ENCODE measurements at places on chromosomes 2 and 18. TPM values are rescaled to one million over a fixed set of nuclear protein-coding genes. Genes with fewer than 3 reads are reported as not detected.

Gene PARD3B
- 5.9 TPM for total RNA-seq

DNA sequence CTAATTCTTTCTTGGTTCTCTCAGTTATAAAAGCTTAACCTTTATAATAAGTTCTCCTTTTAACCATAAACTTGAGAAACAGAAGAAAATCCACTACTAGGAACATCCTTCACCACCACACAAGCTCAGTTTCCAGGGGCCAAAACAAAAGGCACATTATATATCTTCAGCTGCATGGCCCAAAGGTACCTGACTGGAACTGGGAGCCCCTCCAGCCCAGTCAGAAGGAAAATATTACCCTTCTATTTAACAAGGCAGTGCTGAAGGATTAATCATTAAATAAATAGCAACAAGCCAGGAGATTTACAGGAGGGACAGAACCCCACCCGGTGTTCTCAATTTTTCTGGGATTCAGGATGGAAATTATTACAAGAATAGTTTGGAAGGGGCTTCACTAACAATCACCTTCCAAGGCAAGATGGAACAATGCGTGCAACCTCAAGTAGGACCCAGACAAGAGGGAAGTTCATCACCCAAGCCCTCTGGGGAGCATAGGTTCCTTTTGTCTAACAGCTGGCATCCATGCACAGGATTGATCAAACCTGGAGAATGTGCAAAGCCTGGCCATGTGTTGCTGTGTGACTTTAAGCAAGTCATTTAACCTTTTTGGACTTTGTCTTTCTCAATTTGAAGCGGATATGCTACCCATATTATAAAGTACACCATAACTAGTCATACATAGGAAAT lies 159.6 kb upstream of the SETBP1 start:
- no peak overlapping the region for H3K27ac ChIP-seq
- H3K4me3 ChIP-seq = no peak overlapping the region
- H3K27me3 ChIP-seq = no peaks in the 10 kb centered on the region
- 0 out of 2 replicates have a peak, but pooled peaks cover 3% of the 10 kb centered on the region for H3K4me1 ChIP-seq

DNA sequence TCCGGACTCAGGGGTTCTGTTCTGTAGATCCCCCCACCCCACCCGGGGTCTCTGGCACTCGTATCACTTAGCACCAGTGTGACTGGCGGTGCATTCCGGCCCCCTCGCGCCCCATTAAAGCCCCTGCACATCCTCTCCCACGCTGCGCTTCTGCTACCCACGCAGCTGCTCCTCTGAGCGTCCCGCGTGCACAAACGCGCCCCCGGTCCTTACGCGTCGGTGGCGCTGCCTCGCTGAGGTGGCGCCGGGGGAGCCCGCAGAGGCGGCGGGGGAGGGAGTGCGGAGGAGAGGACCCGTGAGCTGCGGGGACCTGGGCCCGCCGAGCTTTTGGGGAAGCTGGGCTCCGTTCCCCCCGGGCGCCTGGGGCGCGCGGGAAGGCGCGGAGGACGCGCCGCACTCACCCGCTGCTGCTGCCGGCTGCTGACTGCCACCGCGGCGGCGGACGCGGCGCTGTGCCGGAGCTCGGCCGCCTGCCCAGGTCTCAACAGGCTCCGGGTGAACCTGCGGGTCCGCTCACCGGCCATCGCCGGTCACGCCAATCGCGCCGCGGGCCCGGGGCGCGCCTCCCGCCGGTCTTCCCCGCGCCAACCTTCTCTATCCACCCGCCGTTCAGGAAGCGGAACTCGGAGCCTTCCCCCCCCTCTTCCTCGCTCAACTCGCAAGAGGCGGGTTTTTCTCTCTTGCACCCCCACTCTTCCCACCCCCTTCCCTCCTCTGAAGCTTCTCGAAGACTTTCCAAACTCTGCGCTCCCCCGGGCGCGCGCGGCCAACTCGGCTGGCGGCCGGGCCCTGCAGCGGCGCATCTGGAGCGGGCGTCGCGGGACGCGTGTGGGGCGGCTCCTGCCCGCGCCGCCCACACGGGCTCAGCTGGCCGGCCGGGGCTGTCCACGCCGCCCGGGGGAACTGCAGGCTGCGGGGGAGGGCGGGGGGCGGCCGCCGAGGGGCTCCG lies at the start of gene DOCK10:
Gene DOCK10, minus strand, starts transcription at position 618 of the 949 bp plus-strand sequence. Its CDS starts 94 bp downstream, at position 524.
- no peaks in the 10 kb centered on the region for H3K36me3 ChIP-seq
- peak within 1 kb of the TSS; percentile 69 for H3K4me3 ChIP-seq
- no peak within 1 kb of the TSS for H3K27ac ChIP-seq
- peaks cover 64% of the 10 kb centered on the region for H3K27me3 ChIP-seq

- H3K4me3 ChIP-seq = no peak overlapping the region
- H3K36me3 ChIP-seq = peaks cover 3% of the 10 kb centered on the region
- peaks cover 11% of the 10 kb centered on the region for H3K4me1 ChIP-seq
- no peak overlapping the region for H3K27ac ChIP-seq
Measured at GRCh38 chr2:31241625-31242270, 7.8 kb downstream of the EHD3 start.

Gene VRK2
- total RNA-seq = 20.1 TPM
